ENCODE measurements at places on chromosomes 5 and 9. TPM values are rescaled to one million over a fixed set of nuclear protein-coding genes. Genes with fewer than 3 reads are reported as not detected.

The HNRNPAB gene
- total RNA-seq, result 52.0 TPM

The TRPM3 gene
- 1.4 TPM for total RNA-seq

The AHRR gene
- total RNA-seq, result 0.34 TPM

The BAAT gene
- total RNA-seq, result not detected

The CARD6 gene
- 40.3 TPM for total RNA-seq

The MARCOL gene
- total RNA-seq, result not detected

The TMC1 gene
- total RNA-seq, result 3.6 TPM

The EFNA5 gene
- total RNA-seq, result 18.6 TPM

The C5orf46 gene
- not detected for total RNA-seq

The C9 gene
- total RNA-seq, result not detected

Data from subcutaneous adipose tissue (tissue), 4 donors.